ENCODE measurements at places on chromosomes 1 and 21.
A peak's percentile ranks its signal among the peaks of the same experiment; 100 is the strongest.

- no peak for DNase-seq
Observed at GRCh38 chr1:160451119-160451858, 50.9 kb downstream of the VANGL2 start.

DNA sequence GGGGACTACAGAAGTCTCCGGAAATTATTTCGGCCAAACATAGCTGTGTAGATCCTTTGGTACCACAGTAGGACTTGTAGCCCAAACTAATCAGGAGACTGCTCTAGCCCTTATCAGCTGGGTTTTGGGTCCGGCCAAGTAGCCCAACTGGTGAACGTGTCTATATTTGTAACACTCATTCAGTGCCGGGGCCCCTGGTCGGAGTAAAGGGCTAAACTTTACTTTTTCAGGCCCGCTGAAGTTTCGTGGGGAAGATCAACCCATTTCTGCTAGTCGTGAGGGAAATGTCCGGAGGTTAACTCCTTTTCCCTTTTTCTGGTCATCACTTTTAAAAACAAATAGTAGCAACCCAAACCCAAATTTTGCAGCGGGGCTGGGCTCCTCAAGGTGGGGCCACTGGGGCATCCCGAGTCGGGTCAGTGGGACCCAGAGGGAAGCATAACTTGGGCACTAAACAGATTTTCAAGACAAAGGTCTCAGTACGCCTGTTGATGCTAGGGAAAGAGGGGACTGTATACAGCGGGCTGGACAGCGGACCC is 1.7 kb downstream of the LHX9 start:
- no peak for DNase-seq

DNA sequence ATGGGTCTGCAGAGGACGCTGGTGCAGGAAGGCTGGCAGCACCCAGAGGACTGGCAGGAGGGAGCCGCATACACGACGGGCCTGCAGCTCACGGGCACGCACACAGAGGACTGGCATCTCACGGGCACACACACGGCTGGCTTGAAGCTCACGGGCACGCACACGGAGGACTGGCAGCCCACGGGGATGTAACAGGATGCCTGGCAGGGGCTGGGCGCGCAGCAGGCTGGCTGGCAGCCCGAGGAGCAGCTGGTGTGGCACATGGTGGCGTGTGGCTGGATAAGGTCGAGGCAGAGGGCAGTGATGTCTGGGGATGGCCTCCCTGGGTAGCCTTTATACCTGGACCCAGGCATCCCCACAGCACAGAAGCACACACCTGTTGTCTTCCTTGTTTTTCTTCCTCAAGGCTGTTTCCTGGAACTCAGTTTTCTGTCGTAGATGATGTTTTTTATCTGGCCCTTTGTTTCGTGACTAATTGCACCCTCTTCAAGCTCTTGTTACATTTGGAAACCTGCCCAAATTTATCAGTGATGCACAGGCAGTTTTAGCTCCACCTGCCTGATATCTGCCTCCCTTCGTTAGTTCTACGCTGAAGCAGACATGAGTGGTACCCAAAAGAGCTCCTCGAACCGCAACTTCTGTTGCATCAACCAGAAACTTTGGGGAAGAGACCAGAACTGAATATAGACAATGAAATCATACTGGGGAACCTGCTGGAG is at the start of gene KRTAP12-1:
Gene KRTAP12-1, minus strand, starts transcription at position 303 of the 719 bp plus-strand sequence. Its CDS starts 40 bp downstream, at position 263.
- peak; percentile 87 for DNase-seq

GRCh38 chr1:160581961-160582360 is 2.7 kb upstream of the CD84 start:
- no peak for DNase-seq

DNA sequence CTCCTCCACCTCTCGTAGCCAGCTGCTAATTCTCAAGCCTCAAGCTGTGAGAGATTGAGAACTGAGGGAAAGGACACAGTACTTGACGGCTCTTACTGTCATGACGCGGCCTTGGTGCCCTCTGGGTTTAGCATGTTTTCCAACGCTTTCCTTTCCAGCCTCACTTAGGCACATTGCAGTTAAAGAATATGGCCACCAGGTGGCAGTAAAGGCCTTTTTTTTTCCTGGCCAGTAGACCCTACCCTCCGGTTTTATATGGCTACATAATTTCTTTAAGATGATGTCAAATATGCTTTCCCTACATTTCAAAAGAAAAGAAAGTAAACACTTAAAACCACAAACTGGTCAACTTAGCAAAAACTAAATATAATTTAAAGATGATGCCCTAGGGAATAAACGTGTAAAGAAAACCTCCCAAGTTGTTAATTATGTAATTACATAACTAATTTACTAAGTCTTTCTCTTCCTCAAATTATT is 56.8 kb upstream of the PRDX6 start:
- DNase-seq = no peak

DNA sequence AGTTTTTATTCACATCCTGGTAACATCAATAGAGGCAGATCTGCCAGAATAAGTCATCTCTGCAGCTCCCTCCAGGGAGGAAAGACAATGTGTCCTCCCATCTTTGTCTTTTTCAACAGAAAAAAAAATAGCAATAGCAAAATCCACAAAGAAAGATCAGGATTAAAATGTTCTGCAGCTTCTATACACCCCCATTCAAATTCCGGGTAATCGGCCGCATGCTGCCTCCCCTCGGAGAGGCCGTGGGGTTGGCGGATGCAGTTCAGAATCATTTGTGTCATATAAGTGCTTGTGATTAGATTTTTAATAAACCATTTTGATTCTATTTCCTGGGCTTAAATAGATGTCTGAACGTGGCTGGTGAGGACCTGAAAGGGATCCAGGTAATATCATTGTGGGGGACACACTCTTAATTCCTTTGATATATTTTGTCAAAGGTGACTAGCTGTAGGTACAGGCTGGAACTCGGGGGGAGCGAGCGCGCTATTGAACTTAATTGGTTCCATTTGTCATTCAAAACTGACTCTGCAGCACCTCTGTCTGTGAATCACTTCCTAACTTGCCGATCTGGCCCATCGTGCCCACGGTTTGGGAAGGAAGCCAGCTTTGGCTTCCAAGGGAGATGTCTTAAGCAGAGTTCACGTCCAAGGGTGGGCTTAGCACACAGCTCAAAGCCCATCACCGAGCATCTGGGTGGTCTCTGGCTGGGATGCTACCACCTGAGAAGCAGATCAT is 85.6 kb upstream of the ARHGEF16 start:
- DNase-seq = no peak

GRCh38 chr1:155463865-155464650 is 98.5 kb downstream of the ASH1L start:
- no peak for DNase-seq

Data from vagina (tissue), 2 donors.